ENCODE measurements at places on chromosomes 2 and 18.

DNA sequence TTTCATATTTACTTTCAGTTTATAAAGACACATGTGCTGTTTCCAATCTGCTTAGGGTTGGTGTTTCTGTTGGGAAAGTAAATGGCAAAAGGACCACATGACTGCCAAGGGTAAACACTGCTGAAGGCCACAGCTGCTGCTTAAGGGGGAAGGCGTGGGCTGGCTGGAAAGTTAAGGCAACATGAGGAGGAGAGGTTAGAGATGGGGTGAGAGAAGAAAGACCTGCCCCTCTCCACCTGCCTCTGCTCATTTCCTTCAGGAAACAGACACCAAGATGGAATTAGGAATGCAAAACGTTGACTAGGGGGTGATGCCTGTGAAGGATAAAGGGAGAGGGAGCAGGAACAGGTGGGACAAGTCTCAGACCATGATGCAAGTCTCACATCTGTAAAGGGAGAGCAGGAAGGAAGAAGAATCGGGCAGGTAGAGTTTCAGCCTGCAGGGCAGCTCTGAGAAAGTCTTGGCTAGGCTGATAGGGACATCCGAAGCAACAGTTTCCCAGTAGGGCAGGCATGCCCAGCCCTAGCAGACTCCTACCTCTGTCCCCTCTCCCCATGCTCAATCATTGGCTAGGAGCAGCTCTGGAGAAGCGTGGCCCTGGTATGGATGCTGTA is 86.0 kb downstream of the CDC42EP3 start:
- DNase-seq: no peak

- peak; percentile 42 for DNase-seq
Observed at GRCh38 chr2:197498937-197499593, 575 bp downstream of the HSPD1 start.

DNA sequence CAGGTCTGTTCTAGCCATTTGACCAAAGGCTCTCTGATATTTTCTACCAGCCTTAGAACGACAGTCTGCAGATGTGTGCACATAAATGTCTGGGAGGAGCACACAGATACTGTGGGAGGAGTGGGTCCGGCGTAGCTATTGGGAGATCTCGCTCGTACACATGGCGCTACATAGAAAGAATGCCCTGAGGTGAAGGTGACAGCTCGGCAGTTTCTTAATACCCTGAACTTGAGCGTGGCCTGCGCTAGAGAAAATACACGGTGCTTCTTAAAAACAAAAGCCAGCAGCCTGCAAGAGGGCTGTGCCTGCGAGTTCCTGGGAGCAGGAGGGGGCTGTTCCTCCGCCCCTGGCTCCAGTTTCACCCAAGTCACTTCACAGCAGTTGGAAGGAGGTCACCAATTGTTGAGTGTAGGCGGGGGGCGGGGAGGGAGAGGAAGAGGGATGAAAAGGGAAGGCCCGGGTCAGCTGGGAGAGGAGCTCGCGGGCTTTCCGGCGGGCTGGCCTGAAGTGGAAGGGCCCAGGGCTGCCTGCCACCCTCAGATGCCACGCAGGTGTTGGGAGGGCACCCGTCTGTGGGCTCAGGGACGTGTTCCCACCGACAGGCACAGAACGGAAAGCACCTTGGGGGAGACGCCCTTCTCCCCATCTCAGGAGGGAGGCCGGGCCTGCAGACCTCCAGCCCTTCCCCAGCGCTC is 124.7 kb upstream of the ZNF516 start:
- DNase-seq: peak; percentile 44

- DNase-seq: no peak
Observed at GRCh38 chr2:67581751-67582150, 184.6 kb downstream of the ETAA1 start.

DNA sequence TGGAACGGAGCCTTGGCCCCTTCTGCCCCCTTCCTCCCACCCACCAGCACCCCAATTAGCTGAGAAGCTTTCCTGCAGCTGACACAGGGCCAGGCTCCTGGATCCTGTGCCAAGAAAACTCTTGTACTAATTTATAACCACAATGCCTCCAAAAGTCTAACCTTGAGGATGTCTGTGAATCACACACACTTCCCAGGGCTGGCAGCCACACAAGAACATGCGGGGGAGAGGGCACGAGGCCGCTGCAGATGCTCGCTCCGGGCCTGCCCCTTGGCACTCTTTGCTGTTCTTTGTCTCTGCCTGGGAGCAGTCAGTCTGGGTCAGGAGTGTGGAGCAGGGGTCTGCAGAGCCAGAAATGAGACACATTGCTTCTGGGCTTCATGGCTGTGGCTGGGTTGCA is 62.7 kb upstream of the KIF5C start:
- no peak for DNase-seq

- no peak for DNase-seq
Observed at GRCh38 chr18:1652018-1652417, 747.3 kb downstream of the ADCYAP1 start.

- peak; percentile 37 for DNase-seq
Observed at GRCh38 chr18:68847219-68847837, 49.4 kb downstream of the CCDC102B start.

DNA sequence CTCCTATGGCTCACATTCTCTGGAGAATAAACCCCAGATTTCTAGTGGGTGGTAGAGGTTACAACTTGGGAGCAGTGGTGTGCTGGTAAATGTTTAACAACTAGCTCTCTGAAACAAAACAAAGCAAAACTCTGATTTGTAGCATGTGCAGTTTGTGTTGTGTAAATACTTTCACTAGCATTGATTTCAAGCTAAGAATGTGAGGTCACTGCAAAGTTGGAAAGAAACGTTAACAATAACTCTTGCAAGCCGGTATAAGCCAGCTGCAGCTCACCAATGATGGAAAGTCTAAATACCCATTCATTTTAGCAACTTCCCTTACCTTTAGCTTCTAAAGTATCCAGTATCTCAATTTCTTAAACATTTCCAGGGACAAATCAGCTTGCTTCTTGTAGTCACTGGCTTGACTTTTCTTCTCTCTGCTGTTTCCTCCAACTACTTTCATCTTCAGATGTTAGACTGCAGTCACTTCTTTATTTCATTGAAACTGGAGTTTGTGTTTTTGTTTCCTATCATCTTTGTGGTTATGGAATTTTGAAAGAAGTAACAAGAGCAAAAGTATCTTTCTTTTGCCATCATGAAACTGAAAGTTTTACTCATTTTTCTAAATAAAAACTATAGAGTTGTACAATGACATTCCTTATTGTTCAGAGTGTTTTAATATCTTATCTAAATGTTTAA is 140.2 kb downstream of the PLCL1 start:
- DNase-seq: no peak

DNA sequence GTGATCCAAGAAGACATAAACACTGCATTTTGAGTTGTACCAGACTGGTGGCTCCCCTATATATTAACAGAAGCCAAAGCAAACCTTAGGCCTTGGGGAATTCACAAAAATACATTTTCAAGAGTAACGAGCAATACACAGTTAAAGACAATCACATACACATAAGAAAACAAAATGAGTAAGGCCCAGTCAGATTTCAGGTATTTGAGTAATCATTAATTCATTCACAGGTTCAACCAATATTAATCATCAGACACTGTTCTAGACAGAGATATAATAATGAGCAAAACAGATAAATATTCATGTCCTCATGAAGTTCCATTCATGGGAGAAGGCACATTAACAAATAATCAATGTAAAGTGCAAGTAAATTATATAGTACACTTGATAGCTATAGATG is 9.6 kb downstream of the STPG4 start:
- DNase-seq: no peak

DNA sequence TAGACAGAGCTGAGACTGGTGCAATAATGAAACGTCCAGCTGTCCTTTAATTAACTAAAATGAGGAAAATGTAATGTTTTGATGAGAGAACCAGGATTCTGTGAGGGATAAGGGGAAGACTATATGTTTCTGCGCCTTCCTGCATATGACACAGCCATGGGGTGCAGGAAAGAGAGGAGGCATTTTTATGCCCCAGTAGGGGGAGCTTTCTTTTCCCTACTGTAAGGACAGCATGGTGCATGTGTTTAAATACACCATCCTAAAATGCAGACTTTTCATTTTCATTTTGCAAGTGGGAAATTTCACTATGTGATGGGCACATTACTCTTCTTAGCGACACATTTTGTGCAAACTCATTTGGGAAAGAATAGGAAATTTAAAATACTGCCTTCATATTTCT is 446.1 kb downstream of the ARHGAP15 start:
- DNase-seq: no peak

All from fibroblast of skin of back (primary cell).